NCI-H2029 treated with DMSO at 0.1 percent for 48 hours (cell line): ENCODE measurements at places on chromosomes 13 and 19.

GRCh38 chr19:48290401-48290770 lies 20.5 kb downstream of the ZNF114 start:
- DNase-seq = no peak

GRCh38 chr13:73225990-73226389 lies 167.2 kb downstream of the KLF5 start:
- DNase-seq = no peak

DNA sequence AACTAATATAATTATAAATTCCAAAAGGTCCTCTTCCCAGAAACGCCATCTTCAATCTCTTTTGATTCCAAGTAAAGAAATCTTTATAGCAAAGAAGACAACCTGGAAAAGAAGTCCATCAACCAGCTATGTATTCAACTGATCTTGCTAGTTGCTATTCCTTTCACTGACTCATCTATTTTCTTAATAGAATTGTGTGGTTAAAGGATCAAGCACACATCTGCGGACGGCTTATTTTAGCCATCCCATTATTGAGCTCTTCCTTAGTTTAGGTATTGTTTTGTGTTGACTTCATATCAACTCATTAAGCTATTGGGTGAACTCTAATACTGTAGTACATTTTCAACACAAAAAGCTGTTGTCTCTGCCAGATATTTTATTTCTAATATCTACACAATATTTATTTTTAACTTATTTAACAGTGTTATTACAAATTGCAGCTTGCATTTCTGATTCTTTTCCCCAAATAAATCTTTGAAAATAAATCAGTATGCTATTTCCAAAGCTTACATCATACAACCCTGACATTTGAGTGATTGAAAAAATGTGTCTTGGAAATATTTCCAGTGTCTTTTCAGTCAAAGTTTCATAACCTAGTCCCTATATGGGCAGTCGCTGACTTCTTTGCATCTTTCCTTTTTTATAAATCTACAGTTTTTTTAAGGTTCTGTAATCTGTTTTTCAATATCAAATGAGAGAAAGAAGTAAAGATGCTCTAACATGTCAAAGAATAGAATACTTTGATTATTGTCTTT lies 158.8 kb upstream of the SPRY2 start:
- no peak for DNase-seq

- DNase-seq = no peak
Observed at GRCh38 chr19:29873801-29874575, 62.2 kb downstream of the CCNE1 start.

GRCh38 chr13:50484472-50485113 lies 358.9 kb downstream of the DLEU7 start:
- DNase-seq = no peak

GRCh38 chr13:43432958-43433357 lies 353.8 kb downstream of the ENOX1 start:
- DNase-seq = no peak

- peak; percentile 67 for DNase-seq
Observed at GRCh38 chr13:111460548-111461444, 140.4 kb downstream of the TEX29 start.

DNA sequence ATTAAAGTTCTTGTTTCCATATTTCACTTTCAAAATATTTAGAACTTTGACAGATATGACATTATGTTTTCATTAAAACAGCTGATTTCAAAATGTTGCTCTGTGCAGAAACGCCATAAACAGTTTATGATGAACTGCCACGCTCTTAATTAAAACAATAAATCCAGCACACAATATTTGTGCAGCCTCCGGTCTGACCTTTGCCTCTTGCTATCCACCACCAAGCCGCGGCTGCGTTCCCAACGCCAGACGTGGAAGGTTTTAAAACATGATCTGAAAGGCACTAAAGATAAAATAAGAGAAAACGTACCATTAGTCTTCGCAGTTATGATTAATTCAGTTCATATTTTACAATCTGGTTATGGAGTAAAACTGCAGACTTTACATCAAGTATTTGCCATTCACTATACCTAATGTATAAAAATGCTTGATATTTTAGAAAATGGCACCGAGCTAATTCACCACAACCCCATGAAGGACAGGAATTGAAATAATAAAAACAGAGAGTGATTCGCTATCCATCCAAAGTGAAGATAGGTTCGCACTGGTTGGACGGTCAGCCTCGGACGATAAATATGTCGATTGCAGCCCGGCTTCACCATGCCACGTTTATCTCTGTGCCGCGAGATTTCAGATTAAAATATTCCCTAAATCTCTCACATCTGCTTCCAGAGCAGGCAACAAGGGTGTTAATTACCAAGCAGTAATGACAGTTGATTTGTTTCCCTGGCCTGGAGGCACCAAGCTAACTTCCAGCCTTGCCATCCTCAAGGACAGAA lies 103.3 kb upstream of the ZNF507 start:
- no peak for DNase-seq

DNA sequence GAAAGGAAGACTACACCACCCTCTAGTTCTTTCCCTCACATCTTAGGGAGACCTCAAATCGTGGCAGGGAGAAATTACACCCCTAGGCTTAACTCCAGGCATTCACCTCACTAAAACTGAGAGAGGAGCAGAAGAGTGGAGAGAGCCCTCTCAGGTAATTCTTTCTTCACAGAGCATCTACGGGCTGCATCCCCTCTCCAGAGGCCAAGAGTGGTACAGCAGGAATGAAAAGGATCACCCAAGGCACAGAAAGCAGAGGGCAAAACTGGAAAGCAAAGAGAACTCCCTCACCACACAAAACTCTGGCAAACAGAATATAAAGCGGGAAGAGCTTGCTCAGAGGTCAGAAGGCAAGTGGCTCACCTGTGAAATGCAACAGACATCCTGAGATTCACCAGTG lies 661.2 kb downstream of the TBC1D4 start:
- DNase-seq = no peak

GRCh38 chr19:7687177-7687576 lies 6.5 kb downstream of the TRAPPC5 start:
- no peak for DNase-seq

DNA sequence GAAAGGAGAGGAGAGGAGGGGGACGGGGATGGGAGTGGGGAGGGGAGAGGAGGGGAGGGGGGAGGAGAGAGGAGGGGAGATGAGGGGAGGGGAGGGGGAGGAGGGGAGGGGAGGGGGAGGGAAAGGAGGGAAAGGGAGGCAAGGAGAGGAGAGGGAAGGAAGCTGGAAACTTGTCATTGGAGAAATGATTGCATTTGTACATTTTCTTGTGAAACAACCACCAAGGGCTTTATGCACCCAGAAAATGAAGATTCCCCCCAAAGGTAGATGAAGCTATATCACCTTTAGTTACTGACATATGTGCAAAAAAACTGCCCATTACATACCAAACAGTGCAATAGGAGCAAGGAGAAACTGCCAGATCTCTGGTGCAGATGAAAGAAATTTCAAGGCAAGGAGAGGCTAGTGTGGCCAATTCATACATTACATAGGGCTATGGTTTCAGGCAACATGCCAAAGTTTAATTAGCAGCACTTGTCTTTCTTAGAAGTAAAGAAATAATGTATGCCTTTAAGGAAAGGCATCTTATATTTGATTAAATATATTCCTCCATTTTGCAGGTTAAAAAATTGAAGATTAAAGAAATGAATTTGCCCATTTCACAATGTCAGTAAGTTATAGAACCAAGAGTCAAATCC lies 49.5 kb upstream of the STK24 start:
- peak; percentile 3 for DNase-seq

DNA sequence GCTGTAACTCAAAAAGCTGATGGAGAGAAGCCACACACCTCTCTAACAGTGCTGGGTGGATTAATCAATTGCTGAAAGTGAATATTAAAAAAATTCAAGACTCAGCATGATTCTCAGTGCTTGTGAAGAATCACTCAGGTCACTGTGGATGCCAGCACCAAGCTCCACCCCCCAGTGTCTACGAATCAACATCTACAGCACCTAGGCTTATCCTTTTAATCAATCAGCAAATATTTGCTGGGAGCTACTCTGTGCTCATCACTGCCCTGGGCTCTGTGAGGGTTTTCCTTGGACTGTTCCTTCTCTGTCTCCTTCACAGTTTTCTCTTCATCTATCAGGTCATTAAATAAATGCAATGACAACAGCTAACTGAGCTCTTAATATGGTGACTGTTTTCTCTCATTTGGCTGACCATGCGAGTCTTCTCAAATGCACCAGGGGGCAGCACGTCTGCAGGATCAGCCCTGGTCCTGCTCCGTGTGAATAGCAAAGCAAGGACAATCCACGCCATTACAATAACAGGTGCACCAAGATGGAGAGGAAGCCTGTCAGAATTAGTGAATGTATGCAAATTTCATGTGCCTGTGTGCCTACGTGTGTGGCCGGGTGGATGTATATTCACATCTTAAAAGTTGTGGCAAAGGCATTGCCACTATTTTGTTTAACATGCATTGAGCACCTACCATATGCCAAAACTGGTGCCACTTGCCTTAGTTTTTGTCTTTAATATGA lies 14.6 kb upstream of the C13orf42 start:
- DNase-seq = peak; percentile 31

- no peak for DNase-seq
Observed at GRCh38 chr19:15247107-15248014, 15.1 kb upstream of the EPHX3 start.

GRCh38 chr19:51531349-51532315 lies at the start of gene SIGLEC6:
SIGLEC6 (minus strand) TSS chr19:51531670; CDS start chr19:51531648, 22 bp downstream.
- DNase-seq = no peak

DNA sequence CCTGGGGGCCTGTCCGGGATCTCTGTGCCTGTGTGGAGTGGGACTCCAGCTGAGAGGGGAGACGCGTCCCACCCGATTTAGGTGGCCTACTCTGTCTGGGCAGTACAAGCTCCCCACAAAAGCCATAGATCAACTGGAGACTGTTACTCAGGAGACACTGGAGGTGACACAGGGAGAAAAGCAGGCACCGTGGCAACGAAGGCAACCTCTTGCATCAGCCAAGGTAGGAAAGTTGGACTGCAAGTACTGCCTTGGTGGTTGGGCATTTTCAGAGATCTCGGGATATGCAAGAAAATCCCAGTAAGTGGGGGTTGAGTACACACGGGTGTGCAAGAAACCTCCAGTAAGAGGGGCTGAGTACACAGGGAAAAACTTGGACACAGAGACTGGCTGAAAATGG lies 1060.0 kb upstream of the MIR17HG start:
- no peak for DNase-seq

GRCh38 chr19:7602935-7603497 lies 7.4 kb downstream of the CAMSAP3 start:
- DNase-seq = no peak

GRCh38 chr13:27643334-27644132 lies 21.8 kb downstream of the POLR1D start:
- no peak for DNase-seq
